Activated T-cell treated with anti-CD3 and anti-CD28 coated beads for 1 hour (primary cell): ENCODE measurements at places on chromosomes 13 and 19.

- no peak for DNase-seq
Measured at GRCh38 chr13:46541210-46541609, 11.8 kb upstream of the LRCH1 start.

DNA sequence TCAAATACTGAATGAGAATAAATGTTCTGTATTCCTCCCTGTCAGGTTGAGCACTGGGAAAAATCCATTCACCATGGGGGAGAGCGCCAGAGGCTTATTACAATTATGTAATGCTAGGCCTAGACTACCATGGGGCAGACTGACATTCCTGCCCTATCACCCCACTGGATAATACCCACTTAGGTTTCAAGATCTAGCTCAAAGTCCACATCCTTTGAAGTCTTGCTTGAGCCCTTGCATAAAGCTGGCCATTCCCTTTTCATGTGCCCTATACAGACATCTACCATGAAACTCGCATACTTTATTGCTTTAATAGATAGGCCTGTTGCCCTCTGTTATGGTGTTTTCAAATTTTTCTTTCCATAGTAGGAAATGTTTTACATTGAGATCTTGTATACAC is 149.3 kb downstream of the RGCC start:
- DNase-seq, result no peak

- DNase-seq, result no peak
Measured at GRCh38 chr19:10120538-10121189, 965 bp upstream of the EIF3G start.

DNA sequence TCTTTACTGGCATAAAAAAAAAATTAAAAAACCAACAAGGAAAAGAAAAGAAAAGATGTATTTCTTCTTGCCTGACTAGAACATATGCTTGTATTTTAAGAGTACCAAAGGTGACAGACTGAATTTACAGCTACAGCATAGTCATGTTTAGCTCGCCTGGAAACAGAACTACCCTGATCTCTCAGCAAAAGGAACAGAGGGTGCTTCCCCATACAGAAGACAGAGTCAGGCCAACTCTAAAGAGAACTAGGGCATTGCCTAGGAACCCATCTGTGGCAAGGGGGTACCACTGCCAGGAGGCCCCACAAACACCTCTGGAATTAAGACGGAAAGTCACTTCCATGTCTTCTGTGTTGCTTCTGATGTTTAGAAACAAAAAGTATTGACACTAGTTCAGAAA is 252.1 kb upstream of the STARD13 start:
- DNase-seq, result no peak

GRCh38 chr13:30892966-30893365 is 13.1 kb upstream of the MEDAG start:
- no peak for DNase-seq

DNA sequence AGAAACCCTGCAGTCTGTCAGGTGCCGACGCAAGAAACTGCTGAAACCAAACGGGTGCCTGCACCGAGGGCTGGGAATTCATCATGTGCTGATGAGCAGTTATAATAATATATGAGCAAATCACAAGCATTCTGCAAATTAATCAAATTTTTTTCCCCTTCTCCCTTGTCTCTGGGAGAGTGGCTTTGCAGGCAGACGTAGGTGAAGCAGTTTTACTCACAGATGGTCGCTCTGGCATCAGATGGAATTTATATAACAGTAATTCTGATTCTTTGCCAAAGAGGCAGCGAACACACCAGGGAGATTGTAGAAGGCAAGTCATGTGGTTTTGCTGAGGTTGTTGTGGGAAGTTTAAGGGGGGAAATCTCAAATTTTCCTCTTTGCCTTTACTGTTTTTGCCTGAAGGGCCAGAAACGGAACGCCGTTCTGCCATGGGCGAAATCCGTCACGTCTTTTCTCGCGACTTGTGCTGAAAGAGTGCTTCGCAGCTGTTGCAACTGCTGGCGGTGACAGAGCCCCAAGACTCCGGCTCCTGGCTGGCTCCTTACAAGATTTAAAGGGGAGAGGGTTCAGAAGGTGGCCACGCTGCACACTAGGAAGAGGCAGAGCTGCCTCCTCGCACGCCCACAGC is 320.1 kb downstream of the ZNF536 start:
- no peak for DNase-seq

DNA sequence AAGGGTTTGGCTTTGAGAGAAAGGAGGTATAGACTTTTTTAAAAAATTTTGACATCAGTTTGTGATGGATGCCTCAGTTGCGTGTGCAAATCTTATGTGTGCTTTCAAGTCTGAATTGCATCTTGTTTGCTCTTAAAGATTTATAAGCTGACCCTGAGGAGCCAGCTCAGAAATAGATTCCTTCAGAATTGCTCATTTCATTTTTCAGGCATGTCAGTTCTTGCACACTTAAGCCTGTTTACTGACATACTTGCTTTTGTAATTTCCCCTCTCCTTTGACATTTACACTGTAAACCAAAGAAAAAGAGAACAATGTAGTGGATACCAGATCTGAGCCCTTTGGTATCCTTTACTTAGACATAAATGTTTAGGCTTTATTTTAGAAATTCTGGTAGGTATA is 87.6 kb downstream of the RNF17 start:
- no peak for DNase-seq

- no peak for DNase-seq
Measured at GRCh38 chr19:54156953-54157352, 2.6 kb downstream of the LENG1 start.

GRCh38 chr19:46471116-46471733 is at the start of gene PNMA8A:
PNMA8A (minus strand) TSS chr19:46471563; CDS start chr19:46471035, 528 bp downstream.
- no peak for DNase-seq

GRCh38 chr19:3712663-3713611 is 4.8 kb downstream of the TJP3 start:
- no peak for DNase-seq

DNA sequence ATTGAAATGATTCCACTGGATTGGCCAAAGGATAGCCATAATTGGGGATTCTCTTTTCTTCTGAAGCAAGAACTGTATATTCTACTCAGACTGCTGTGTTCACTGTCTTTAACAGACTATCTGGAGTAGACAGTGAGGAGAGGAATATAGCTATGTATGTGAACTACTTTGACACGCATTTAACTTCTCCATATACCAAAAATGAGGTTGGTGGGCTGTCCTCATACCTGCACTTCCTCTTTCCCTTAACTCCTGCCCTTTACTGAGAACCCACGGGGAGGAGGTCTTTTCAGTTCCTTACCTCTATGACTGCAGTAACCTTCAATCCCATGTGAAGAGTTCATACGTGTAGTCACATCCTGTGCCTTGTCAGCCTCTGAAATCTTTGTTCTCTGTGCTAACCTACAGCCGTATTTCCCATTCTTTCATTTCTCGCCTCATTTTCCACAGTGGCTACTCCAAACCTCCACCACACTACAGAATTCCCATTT is 305.8 kb downstream of the MTUS2 start:
- DNase-seq, result no peak

- DNase-seq, result no peak
Measured at GRCh38 chr19:41547569-41547968, 28.4 kb upstream of the CEACAM21 start.

GRCh38 chr13:99659226-99659625 is 158.0 kb downstream of the TM9SF2 start:
- no peak for DNase-seq
